ENCODE measurements at places on chromosomes 11 and 22.
A peak's percentile ranks its signal among the peaks of the same experiment; 100 is the strongest.

GRCh38 chr11:22339611-22340010 is 1.4 kb downstream of the SLC17A6 start:
- no peak for DNase-seq

- DNase-seq = no peak
Observed at GRCh38 chr22:43188829-43189545, 2.1 kb upstream of the TTLL12 start.

GRCh38 chr22:46758867-46759290 is 3.6 kb upstream of the TBC1D22A start:
- peak; percentile 65 for DNase-seq

GRCh38 chr22:25437414-25438160 is 126.9 kb upstream of the GRK3 start:
- no peak for DNase-seq

DNA sequence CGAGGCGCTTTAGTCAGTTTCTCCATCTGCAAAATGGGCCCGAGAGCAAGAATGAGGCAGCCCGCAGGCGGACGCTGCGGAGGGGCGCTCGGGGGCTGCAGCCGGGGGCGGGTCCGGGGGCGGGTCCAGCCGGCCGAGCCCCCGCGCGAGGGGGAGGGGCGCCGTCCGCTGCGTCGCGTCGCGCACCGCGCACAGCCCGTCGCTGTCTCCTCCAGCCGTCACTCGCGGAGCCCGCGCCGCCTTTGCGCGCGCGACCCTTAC is 282 bp downstream of the PC start:
- no peak for DNase-seq

DNA sequence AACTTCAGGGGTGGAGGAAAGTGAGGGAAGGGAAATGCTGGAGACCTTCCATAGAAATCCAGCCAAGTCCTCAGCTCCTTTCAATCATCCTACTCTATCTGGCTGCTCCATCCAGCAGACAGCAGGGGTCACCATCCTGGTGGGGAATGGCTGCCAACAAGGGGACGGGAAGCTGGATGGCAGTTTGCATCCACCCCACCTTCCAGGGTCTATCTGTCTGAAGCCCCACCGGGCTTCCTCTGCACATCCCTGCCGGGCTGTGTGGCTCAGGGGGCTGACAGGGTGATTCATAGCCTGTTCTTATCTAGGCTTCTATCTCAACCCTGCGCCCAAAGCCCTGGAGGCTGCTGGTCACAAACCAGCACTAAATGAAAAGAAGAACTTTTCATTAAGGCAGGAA is 1.1 kb downstream of the SYTL2 start:
- DNase-seq = peak; percentile 24

- no peak for DNase-seq
Observed at GRCh38 chr22:21622011-21622918, 7.6 kb downstream of the YDJC start.

- DNase-seq = no peak
Observed at GRCh38 chr22:46965555-46966494, 203.4 kb downstream of the TBC1D22A start.

DNA sequence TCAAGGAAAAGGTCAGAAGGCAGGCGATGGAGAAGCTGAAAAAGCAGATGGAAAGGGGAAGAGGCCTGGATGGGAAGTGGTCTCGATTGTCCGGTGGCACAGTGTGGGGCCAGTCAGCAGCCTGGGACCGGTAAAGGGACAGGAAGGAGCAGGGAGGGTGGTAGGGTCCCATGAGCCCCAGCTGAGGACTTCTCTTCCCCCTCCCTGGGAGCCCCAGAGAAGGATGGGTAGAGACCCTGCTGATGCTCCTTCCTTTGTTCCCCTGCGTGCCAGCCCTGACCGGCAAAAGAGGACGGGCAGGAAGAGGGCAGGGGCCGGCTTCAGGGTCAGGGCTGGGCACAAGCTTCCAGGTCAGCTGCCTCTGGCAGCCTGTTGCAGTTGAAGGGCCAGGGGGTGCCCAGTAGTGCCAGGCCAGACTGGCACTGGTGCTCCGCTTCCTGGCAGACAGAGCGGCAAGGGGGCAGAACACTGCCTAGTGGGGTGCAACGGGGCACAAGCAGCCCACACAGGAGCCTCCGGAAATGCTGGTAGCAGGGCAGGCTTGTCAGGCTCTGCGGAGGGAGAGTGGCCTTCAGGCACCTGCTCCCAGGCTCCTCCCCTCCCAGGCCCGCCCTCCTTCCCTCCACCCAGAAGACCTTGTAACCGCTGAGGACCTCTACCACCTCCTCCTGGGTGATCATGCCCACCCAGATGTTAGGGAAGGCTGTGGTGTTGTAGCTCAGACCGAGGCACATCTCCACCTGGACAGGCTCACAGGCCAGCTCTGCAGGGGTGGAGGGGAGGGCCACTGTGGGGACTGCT is 739 bp upstream of the C1QTNF5 start:
- no peak for DNase-seq

Measured in Calu3 (cell line).